ENCODE measurements at places on chromosomes 12 and 14.

GRCh38 chr14:58428118-58428683 is 682 bp downstream of the KIAA0586 start:
- DNase-seq: peak; percentile 70

DNA sequence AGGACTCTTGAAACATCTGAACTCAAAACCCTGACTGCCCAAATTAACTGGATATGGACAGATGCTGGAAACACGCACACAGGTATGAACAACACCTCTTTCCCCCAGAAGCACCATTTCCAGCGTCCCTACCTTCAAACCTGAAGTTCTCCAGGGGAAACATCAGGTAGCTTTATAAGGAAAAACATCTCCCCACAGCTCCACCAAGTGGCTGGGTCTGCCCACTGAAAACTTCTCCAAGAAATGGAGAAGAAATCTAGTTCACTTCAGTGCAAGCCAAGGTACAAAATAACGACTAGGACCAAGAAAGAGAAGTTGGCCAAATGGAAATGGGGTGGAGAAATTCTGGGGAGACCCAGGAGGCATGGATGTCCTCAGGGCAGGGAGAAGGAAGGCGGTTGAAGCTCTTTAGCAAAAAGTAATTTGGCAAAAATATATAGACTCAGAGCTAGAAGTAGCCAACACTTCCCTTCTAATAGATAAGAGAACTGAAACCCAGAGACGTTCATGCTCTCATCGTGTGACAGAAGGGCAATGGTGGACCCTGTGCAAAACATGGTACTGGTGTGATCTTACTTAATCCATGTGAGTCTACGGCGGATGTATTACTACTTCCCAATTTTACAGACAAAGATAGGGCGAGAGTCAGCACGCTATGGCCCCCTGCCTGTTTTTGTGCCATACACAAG is 10.5 kb upstream of the NUAK1 start:
- DNase-seq: peak; percentile 61

DNA sequence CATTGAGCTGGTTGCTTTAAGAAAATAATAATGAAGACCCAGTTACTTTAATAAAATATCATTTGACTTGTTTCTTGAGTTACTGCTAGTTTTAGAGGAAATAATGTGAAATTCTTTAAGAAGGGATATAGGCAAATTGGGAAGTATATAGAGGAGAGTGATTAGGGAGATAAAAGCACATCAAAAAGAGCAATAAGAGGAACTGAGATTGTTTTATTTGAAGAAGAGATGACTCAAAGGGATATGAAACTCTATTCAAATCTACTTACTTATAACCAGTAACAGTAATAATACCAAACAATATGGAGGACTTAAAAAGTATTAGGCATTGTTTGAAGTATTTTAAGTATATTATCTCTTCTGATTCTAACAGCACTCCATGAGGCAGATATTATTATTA is 37.1 kb downstream of the LRRK2 start:
- no peak for DNase-seq

- peak; percentile 38 for DNase-seq
Measured at GRCh38 chr14:59020382-59020781, 168.1 kb upstream of the DAAM1 start.

GRCh38 chr14:55051423-55052268 is at the start of gene MAPK1IP1L:
Gene MAPK1IP1L, plus strand, starts transcription at chr14:55051647. Its CDS starts 10,037 bp downstream, at chr14:55061684.
- DNase-seq: peak; percentile 97

GRCh38 chr12:63875703-63876102 is 31.2 kb downstream of the SRGAP1 start:
- DNase-seq: no peak

GRCh38 chr14:31962920-31963319 is 114.2 kb upstream of the ARHGAP5 start:
- DNase-seq: no peak

DNA sequence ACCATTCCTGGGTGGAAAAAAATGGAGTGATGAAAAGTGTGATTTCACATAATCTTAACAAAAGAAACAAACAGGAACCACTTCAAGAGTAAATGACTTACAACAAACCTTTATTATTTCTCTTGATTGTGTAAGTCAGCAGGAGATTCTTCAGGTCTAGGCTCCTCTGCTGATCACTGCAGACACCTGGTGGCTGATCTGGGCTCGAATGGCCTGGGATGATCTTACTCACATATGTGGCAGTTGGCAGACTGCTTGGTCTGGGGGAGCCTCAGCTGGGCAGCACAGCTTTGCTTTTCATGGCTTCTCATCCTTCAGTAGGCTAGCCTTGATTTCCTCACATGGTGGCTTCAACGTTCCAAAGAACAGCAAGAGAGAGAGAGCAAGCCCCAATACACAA is 215.4 kb upstream of the PRICKLE1 start:
- no peak for DNase-seq

GRCh38 chr12:22812531-22812930 is 187.6 kb downstream of the ETNK1 start:
- DNase-seq: no peak

DNA sequence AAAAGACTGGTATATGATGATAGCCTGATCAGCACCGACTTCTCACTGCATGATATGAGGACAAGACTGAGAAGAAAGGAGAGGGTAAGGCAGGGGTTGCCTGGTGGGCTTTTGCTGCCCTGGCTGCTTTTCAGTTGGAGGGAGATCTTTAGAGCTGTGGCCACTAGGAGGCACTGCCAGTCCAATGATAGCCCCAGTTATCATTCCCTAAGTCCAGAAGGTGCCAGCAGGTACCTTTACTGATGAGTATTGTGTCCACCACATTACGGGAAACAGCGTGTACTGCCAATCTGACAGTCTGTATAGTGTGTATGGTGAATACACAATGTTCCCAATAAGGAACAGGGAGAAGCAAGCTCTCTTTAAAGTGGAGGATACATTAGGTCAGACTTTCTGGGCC is 55.8 kb upstream of the CCDC175 start:
- DNase-seq: peak; percentile 68

GRCh38 chr12:83183132-83183531 is 496.4 kb downstream of the TMTC2 start:
- DNase-seq: no peak

- no peak for DNase-seq
Measured at GRCh38 chr12:91404441-91404840, 221.8 kb upstream of the DCN start.

DNA sequence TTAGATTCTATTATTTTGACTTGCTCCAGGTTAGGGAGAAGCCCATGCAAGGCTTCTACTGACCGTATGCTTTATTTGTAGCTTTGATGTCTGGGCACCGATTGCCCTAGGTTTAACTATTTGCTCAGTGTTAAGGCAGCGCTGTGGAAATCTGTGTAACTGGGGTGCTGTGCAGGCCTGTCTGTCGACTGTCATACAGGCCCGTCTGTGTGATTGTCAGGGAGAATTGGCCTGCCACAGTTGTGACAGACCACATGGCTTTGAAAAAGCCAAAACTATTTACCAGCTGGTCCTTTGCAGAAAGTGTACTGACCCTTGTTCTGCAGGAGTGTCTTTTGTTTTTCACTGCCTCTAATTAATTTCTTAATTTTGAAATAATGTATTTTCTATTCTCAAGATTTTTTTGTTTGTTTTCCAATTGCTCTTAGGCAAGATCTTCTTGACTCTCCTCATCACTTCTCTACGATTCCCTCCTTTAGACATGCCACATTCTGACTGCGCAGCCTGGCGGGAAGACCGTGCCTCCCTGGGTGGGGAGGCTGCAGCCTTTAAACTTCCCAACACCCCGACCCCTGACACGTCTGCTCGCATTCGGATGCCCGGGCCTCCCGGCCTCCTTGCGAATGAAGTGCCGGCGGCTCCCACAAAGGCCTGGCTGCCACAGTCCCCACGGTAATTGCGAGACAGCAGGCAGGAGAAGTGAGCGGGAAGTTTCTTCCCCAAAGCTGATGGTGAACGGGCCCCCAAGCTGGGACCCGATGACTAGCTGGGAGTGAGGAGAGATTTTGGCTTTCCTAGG is 99.0 kb upstream of the EVL start:
- DNase-seq: no peak

GRCh38 chr14:76810953-76811400 is 1.7 kb downstream of the ANGEL1 start:
- peak; percentile 60 for DNase-seq

- no peak for DNase-seq
Measured at GRCh38 chr12:79997096-79997791, 62.3 kb upstream of the PPP1R12A start.

- no peak for DNase-seq
Measured at GRCh38 chr12:90355711-90356355, 599.1 kb downstream of the CCER1 start.

DNA sequence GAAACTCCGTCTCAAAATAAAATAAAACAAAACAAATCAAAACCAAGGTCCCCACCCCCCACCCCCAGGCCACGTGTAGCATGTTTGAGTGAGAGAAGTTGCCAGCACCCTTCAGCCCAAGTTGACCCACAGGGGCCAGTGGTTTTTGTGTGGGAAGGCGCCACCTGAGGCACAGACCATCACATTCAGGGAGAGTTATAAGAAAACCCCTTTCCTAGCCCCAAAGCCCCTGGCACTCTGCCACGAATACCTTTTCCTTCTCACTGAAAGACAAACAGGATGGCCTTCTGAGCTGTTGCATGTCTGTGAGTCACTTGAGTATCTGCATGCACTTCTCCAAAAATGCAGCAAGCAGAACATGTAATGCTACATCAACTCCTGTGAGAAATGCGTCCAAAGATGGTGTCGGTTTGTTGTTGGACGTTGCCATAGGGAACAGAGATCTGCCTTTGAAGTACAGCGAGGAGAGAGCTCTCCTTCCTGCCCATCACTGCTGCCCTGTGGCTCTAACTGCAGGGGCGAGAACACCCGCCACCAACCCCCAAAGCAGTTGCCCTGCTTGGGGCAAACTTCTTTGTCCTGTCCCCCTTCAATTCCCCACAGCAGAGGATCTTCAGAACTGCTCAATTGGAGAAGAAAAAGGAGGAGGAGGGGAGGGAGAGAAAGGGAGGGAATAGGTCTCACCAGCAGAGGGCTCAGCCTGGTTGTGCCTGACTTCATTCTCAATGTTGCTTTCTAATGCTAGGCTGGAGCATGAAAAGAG is 2.7 kb upstream of the TRAF3 start:
- peak; percentile 79 for DNase-seq

DNA sequence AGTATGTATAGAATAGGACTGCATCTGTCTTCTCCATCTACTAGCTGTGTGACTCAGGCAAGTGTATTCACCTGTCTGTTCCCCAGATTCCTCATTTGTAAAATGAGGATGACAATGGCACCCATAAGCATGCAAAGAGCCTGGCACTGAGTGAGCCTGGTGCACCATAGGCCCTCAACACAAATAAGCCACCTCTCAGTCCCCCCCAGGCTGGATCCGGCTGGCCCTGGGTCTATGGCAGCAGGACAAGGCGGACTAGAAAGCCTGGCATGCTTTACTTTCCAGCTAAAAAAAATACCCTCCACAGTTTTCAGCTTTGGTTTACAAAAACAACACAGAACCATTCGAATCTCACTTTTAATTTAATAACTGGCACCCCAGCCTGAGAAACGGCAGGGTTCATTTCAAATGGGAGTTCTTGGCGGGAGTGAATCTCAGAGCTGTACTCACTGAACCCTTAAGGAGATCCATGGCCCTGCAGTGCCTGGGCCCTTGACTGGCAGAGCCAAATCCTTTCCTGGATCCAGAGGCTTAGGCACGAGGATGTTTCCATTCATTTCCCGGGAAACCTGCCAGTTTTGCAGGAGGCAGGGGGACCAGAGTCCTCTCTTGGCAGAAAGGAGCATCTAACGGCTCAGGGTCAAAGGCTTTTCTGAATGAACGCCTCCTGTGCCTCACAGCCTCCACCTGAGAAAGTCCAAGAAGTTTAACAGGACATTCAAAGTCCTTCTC is 17.7 kb downstream of the SYNE3 start:
- DNase-seq: no peak

- no peak for DNase-seq
Measured at GRCh38 chr12:47577206-47577989, 128.4 kb downstream of the RPAP3 start.

GRCh38 chr12:98328467-98328866 is 186.9 kb upstream of the TMPO start:
- no peak for DNase-seq

- DNase-seq: peak; percentile 60
Measured at GRCh38 chr12:4031703-4032291, 158.6 kb upstream of the PARP11 start.

- DNase-seq: peak; percentile 73
Measured at GRCh38 chr14:56659964-56660551, 80.5 kb downstream of the TMEM260 start.

DNA sequence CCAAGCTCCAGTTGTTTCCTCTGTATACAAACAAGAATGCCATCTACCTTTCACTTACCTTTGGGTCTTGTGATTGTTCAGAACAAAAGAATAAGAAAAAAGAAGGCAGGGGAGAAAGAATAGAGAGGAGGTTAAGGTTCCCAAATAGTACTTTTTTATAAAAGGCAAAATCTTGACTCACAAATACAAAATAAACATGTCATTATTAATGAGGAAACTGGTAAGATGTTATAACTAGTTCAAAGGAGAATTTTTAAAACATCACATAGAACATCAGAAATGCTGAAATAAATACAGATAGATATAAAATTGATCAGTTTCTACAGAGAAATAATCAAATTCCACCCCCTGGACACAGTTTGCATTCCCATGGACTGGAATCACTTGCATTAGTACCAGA is 446.7 kb upstream of the CCDC196 start:
- no peak for DNase-seq

- DNase-seq: no peak
Measured at GRCh38 chr12:2250797-2251196, 198.0 kb downstream of the CACNA1C start.

DNA sequence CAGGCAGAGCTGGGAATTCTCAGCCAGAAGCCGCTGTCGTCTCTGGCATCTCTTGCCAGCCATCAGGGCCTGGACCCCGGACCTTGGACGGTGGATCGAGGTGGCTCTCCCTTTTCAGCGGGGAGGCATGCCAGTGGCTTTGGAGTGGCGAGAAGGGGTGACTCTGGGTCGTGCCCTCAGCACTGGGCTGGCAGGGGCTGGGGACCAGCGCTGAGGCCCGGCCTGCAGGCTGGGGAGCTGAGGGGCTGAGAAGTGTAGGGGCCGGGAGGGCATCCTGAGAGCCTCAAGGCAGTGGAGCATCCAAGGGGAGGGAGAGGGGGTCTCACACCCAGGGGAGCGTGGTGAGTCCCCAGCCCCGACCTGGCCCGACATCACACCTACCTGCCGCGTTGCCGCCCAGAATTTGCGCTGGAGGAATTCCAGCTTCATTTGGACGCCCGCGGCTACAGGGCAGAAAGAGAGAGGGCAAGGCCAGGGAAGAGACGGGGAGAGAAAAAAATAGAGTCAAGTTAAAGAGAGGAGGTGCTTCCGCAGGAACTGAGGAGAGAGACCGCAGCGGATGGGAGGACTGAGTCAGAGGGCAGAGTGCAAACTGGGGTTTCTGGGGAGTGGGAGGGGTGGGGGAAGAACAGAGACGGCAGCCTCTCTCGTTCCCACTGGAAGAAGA is 9.0 kb upstream of the LRTM2 start:
- DNase-seq: peak; percentile 50
